ENCODE measurements at places on chromosomes 1 and 21.
A peak's percentile ranks its signal among the peaks of the same experiment; 100 is the strongest.

GRCh38 chr1:33965086-33965485, 101.2 kb downstream of the HMGB4 start:
- DNase-seq, result no peak

DNA sequence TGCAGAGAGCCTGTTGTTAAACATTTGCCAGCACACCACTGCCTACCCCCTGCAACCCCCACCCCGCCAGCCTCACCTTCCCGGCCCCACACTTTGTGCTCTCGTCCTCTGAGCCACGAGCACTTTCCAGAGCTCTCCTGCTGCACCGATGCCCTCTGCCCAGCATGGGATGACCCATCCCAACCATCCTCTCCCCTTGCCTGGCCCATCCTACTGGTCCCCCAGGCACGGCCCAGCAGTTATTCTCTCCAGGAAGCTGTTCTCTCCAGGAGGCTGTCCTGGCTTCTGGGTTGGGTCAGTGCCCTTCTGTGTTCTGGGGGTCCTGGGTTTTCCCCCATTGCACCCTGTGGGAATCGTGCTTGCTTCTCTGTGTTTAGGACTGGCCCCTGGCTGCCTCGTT, 60.1 kb upstream of the ABCG1 start:
- DNase-seq, result no peak

DNA sequence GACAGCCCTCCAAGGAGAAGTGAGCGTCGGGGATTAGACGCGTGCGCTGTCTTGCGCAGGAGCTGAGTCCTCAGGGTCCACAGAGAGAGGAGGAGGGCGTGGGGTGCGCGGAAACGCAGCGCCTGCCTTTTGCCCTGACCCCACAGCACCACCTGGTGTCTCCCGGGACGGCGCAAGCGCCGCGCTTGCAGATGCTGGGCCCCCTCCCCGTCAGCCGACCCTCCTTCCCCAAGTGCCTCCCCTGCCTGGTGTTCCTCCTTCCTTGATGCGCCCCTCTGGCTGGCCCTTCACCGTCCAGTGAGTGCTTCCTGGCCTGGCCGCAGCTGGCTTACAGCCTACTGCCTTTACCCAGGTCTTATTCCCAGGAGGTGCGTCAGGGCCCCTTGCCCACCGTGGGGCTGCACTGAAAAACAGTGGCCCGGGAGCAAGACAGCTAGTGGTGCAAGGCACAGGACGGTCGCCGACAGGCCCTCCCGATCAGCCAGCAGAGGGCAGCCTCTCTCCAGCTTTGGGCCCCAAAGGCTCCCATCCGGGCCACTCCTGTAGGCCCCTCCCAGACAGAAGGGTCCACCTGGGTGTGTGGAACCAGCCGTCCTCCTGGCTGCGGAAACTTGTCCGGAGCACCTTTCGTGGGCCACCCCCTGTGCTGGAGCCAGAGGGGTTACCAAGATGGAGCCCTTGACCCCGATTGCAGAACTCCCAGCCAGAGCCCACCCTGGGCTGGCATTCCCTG, 12.9 kb upstream of the PHLDA3 start:
- DNase-seq, result peak; percentile 84

DNA sequence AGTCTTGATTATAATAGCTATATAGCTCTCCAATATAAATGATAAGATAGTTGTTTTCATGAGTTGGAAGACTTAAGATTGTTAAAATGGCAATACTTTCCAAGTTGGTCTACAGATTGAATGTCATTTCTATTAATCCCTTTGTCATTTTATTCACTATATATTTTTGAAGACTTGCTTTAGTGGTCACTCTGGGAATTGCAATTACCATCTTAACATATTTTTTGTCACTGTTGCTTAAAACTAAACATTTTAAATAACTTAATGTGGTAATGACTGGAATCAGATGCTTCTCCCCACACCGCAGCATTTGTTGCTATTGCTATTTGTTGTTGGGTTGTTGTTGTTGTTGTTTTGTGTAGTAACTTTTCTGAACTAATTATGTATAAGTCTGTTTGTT, 1592.9 kb downstream of the MRPL39 start:
- DNase-seq, result no peak

All from midbrain (tissue), 1 donor.